ENCODE measurements at places on chromosomes 6 and 20. TPM values are rescaled to one million over a fixed set of nuclear protein-coding genes. Genes with fewer than 3 reads are reported as not detected.

DNA sequence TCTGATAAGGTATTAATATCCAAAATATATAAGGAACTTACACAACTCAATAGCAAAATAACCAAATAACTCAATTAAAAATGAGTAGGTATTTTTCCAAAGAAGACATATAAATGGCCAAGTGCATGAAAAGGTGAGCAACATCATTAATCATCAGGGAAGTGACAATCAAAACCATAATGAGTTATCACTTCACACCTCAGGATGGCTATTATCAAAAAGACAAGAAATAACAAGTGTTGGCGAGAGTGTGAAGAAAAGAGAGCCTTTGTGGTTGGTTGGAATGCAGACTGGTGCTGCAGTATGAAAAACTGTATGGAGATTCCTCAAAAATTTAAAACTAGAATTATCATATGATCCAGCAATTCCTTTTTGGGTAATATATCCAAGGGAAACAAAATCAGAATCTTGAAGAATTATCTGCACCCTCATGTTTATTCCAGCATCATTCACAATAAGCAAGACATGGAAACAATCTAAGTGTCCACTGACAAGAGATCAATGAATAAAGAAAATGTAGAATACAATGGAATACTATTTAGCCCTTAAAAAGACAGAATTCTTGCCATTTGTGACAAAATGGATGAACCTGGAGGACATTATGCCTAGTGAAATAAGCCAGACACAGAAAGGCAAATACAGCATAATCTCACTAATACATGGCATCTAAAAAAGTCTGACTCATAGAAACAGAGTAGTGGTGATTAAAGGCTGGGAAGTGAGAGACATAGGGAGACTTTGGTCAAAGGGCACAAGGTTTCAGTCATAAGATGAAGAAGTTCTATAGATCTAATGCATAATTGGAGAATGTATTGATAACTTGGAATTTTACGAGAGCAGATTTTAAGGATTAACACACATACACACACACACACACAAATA is 175.6 kb downstream of the FOXA2 start:
- H3K27ac ChIP-seq = no peak overlapping the region
- no peaks in the 10 kb centered on the region for H3K36me3 ChIP-seq
- DNase-seq = no peak

DNA sequence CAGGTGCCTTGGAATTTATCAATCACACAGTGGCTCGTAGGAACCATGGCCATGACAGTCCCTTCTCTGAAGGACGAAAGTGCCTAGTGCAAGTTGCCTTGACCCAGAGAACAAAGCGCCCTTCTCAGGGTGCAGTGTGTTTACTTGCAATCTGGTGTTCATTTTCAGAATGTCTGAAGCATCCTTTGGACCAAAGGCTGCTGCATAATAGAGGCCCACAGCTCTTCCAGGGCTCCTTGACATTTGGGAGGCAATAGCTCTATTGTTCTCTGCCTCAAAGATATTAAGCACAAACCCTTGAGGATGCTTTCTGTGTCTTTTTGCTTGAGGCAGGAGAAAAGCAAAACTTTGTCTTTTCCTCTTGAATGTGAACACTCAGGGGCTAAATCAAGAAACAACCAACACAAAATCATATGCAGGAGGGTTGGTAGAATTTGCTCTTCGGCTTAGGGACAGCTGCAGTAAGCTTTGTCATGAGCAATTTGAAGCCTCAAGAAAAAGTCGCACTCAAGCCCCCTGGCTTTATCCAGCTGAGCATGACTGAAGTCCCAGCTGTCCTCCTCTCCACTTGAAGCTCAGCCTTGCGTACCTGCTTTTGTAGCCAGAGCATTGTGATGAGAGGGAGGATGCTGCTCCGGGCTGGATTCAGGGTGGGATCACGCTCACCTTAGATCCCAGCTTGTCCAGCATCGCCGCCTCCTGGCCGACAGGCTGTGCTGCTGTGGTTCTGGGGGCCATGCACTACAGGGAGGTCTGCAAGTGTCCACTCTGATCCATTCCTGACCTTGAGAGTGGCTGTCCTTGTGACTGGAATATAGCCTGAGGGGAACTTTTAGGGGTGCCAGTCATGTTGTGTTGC is 495.4 kb downstream of the CDH26 start:
- H3K36me3 ChIP-seq = no peaks in the 10 kb centered on the region
- H3K4me1 ChIP-seq = no peaks in the 10 kb centered on the region
- H3K27me3 ChIP-seq = no peaks in the 10 kb centered on the region
- no peak for DNase-seq
- H3K27ac ChIP-seq = no peak overlapping the region

DNA sequence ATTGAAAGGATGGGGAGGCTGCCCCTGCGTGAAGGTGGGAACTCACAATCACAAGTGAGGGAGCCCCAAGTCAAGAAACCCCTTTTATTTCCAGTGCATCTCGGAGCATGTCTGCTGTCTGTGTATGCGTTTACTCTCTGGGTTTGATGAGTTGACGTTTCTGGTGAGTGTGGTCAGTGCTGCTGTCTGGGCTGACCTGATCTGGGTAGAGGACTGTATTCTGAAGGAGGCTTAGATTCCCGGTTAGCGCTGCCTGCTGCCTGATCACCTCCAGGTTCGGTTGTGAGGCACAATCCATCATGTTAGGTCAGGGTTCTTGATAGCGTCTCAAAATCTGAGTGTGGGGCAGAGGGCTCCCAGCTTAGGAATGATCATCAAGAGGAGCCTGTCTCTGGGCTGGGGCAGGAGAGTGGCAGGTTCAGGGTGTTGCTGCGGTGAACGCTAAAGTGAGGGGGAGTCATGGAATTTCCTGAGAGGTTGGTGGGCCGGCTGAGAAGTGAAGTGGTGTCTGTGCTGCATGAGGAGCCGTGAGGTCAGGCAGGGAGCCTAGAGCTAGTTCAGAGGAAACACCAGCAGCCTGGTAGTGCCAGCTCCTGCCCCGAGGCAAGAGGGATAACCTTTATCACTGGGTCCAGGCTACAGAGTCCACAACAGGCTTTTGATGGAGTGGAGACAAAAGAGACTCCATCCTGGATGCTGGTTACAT is 225.3 kb upstream of the CST7 start:
- H3K27ac ChIP-seq = no peak overlapping the region
- no peaks in the 10 kb centered on the region for H3K4me1 ChIP-seq
- H3K27me3 ChIP-seq = no peaks in the 10 kb centered on the region
- DNase-seq = peak; percentile 14

GRCh38 chr6:145090801-145091585 is 644.3 kb downstream of the EPM2A start:
- H3K4me3 ChIP-seq = no peak overlapping the region
- no peaks in the 10 kb centered on the region for H3K27me3 ChIP-seq
- peak overlapping the region; percentile 93 for H3K27ac ChIP-seq
- H3K36me3 ChIP-seq = no peaks in the 10 kb centered on the region

Gene GINM1
- 20.1 TPM for total RNA-seq

Gene C6orf52
- total RNA-seq = 0.50 TPM

Gene BFSP1
- total RNA-seq = 0.28 TPM

Gene MANEA
- total RNA-seq = 9.7 TPM

All from liver (tissue), 10 donors.